ENCODE measurements at places on chromosomes 16 and 17. TPM values are rescaled to one million over a fixed set of nuclear protein-coding genes. Genes with fewer than 3 reads are reported as not detected.

Gene LGALS9B
- total RNA-seq = not detected

Gene TBC1D3L
- 16.5 TPM for total RNA-seq

Gene PERCC1
- total RNA-seq = not detected

Gene TBC1D3C
- total RNA-seq = not detected

Gene PIRT
- total RNA-seq = not detected

Gene CLEC3A
- not detected for total RNA-seq

Gene SARM1
- total RNA-seq = 12.8 TPM

Gene ZFPM1
- 8.0 TPM for total RNA-seq

- peaks cover 8% of the 10 kb centered on the region for H3K27me3 ChIP-seq
- no peak for DNase-seq
- no peak overlapping the region for H3K27ac ChIP-seq
These were observed 405 bp upstream of the ACE start for GRCh38 chr17:63476459-63476853.

- H3K4me1 ChIP-seq = peaks cover 33% of the 10 kb centered on the region
- DNase-seq = peak; percentile 14
- peaks cover 3% of the 10 kb centered on the region for H3K27me3 ChIP-seq
These were observed 6.8 kb downstream of the ZG16B start for GRCh38 chr16:2836646-2837508.

- H3K27me3 ChIP-seq = peaks cover 7% of the 10 kb centered on the region
- H3K4me1 ChIP-seq = no peaks in the 10 kb centered on the region
- H3K27ac ChIP-seq = no peak overlapping the region
- no peak overlapping the region for H3K4me3 ChIP-seq
These were observed 42.9 kb upstream of the IRF8 start for GRCh38 chr16:85856079-85856478.

DNA sequence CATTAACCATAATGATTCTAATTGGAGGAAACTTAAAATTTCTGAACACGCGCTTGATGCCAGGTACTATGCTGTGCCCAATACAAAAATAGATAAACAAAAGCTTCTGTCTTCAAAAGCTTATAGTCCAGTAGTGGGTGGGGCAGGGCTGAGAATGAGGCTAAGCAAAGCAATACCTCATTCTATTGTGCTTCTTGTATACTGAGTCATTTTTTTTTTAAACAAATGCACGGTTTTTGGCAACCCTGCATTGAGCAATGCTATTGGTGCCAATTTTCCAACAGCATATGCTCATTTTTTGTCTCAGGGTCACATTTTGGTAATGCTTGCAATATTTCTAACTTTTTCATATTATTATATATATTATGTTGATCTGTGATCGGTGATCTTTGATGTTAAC is 34.7 kb upstream of the HNF1B start:
- H3K4me3 ChIP-seq = no peak overlapping the region
- H3K4me1 ChIP-seq = peaks cover 7% of the 10 kb centered on the region
- peak; percentile 77 for DNase-seq
- H3K27me3 ChIP-seq = no peaks in the 10 kb centered on the region
- H3K36me3 ChIP-seq = no peaks in the 10 kb centered on the region

DNA sequence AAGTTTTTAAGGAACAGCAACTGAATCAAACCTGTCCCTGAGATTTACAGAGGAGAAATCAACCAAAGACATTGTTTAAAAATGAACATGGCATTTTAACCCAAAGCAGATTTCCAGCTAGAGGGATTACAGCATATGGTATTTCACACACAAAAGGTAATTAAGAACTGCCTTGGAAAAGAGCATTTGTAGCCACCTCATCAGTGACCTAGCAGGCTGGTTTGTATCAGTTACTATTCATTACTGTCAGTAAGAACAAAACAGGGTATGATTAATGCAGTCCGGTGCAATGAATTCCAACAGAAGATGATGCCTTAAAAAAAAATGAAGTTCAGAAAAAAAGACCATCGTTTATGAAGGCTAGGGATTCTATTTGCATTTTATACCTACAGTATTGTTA is 219.9 kb downstream of the CHD9NB start:
- H3K27me3 ChIP-seq = no peaks in the 10 kb centered on the region
- no peak overlapping the region for H3K4me3 ChIP-seq
- H3K27ac ChIP-seq = no peak overlapping the region
- no peaks in the 10 kb centered on the region for H3K4me1 ChIP-seq
- H3K36me3 ChIP-seq = no peaks in the 10 kb centered on the region
- no peak for DNase-seq

DNA sequence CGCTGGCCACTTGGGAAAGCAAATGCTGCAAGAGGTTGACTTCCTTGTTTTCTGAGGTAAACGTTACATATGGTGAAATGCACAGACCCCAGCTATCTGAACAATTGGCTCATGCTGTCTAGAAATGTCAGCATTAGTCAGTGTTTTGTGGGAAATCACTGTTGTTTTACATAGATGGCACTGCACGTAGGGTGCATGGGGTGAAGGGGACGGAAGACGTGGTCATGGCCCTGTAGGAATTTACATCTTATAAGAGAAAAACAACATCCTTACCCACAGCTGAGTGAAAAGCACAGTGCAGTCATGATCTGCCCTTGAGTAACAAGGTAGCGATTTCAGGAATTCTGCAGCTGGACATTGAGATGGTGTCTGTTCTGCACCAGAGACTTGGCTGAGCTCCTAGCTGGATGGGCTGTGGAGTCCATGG is 15.2 kb downstream of the RPTOR start:
- H3K4me1 ChIP-seq = peaks cover 28% of the 10 kb centered on the region
- peak overlapping the region; percentile 90 for H3K27ac ChIP-seq
- H3K4me3 ChIP-seq = no peak overlapping the region

GRCh38 chr17:48261297-48261880 is 153.8 kb downstream of the SNX11 start:
- no peak overlapping the region for H3K27ac ChIP-seq
- no peak for DNase-seq
- no peaks in the 10 kb centered on the region for H3K36me3 ChIP-seq
- no peak overlapping the region for H3K4me3 ChIP-seq
- no peaks in the 10 kb centered on the region for H3K4me1 ChIP-seq
- H3K27me3 ChIP-seq = peaks cover 6% of the 10 kb centered on the region

- H3K36me3 ChIP-seq = no peaks in the 10 kb centered on the region
- H3K4me3 ChIP-seq = no peak overlapping the region
- H3K27me3 ChIP-seq = peaks cover 29% of the 10 kb centered on the region
- H3K27ac ChIP-seq = no peak overlapping the region
- no peak for DNase-seq
- H3K4me1 ChIP-seq = peaks cover 11% of the 10 kb centered on the region
These were observed 15.2 kb downstream of the CHMP6 start for GRCh38 chr17:81006891-81007290.

DNA sequence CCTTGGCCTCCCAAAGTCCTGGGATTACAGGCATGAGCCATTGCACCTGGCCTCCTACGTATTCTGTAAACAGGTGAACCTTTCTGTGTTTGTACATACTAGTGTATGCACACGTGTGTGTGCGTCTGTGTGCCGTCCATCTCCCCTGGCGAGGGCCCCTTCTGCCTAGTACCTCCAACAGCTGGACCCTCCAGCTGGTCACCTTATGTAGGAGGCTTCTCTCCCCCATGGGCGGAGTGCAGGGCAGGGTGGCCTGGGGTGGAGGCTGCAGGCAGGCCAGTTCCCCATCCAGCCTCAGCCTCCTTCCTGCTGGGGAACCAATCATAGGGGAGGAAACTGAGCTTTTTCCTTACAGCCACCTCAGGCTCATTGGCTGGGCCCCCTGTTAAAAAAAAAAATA is 24.4 kb upstream of the DOC2B start:
- no peak for DNase-seq
- peaks cover 11% of the 10 kb centered on the region for H3K27me3 ChIP-seq
- H3K36me3 ChIP-seq = no peaks in the 10 kb centered on the region
- H3K27ac ChIP-seq = no peak overlapping the region

GRCh38 chr16:21284414-21284813 is 6.3 kb upstream of the CRYM start:
- H3K36me3 ChIP-seq = no peaks in the 10 kb centered on the region
- H3K27ac ChIP-seq = no peak overlapping the region
- no peak overlapping the region for H3K4me3 ChIP-seq
- H3K4me1 ChIP-seq = peaks cover 2% of the 10 kb centered on the region

- DNase-seq = peak; percentile 35
- H3K4me1 ChIP-seq = peaks cover 82% of the 10 kb centered on the region
- H3K27ac ChIP-seq = peak overlapping the region; percentile 94
- H3K36me3 ChIP-seq = no peaks in the 10 kb centered on the region
- no peaks in the 10 kb centered on the region for H3K27me3 ChIP-seq
These were observed 309.4 kb downstream of the SEC14L1 start for GRCh38 chr17:77449908-77450741.

DNA sequence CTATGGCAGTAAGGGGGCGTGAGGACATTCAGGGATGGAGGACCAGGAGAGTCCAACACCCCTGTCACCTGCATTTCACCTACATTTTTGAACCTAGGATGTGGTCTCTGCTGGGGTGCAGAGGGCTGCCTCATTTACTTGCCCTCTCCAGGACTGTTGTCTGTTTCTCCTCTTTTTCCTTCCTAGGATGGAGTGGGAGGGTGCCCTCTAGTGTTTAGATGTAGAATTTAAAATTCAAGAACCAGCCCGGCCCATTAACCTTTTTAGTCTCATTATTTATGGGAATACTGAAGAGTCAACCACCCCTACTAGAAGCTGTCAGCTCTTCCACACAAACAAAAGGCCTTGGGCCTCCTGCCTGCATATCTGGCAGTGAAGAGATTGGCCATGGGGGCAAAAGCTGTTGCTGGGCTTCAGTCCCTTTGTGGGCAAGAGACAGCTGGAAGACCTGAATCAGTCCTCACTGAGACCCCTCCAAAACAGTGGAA is 2.5 kb upstream of the STARD3 start:
- peaks cover 13% of the 10 kb centered on the region for H3K4me1 ChIP-seq
- no peaks in the 10 kb centered on the region for H3K36me3 ChIP-seq
- no peak overlapping the region for H3K27ac ChIP-seq

- no peak overlapping the region for H3K27ac ChIP-seq
- no peak for DNase-seq
- no peak overlapping the region for H3K4me3 ChIP-seq
- no peaks in the 10 kb centered on the region for H3K27me3 ChIP-seq
- peaks cover 16% of the 10 kb centered on the region for H3K36me3 ChIP-seq
These were observed 3.0 kb downstream of the MSI2 start for GRCh38 chr17:57259306-57259705.

DNA sequence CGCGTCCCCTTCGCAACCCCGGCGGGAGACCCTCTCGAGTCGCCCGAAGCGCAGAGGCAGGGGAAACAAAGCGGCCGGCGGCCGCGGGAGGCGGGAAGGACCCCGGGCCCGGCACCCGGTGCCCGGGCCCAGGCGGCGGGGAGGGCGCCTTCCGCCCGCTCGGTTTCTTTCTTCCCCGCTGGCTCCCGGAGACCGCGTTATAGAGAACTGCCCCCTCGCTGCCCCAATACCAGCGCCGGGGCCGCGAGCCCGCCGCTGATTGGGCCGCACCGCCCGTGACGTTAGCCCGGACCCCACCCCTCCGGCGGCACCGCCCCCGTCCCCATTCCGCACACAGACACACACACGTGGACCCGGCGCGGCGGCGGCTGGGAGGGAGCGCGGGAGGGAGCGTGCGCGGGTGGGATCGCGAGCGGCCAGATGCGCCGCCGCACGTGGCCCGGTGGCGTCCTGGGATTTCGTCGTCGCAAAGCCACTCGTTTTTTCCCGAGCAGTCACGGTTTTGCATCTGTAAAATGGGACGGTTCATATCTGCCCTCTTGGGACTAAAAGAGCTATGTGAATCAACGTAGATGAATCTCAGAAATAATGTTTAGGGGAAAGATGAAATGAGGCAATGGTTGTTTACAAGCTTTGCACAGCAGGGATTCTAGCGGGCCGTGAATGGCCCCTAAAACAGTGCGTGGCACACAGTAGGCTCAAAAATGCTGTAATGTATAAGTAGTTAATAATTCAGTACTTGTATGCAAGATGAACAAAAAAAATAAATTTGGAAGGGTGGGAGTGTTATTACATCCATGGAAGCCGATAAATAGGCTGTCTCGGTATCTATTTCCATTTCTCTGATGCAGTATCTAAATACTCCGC is at the start of gene EPOP:
EPOP (minus strand) TSS at position 209 of the 867 bp plus-strand sequence. CDS start 462 bp downstream, outside the sequence.
- DNase-seq = peak; percentile 61
- H3K4me1 ChIP-seq = peaks cover 9% of the 10 kb centered on the region
- H3K4me3 ChIP-seq = peak within 1 kb of the TSS; percentile 51
- no peak within 1 kb of the TSS for H3K27ac ChIP-seq
- H3K27me3 ChIP-seq = peaks cover 54% of the 10 kb centered on the region
- H3K36me3 ChIP-seq = no peaks in the 10 kb centered on the region

DNA sequence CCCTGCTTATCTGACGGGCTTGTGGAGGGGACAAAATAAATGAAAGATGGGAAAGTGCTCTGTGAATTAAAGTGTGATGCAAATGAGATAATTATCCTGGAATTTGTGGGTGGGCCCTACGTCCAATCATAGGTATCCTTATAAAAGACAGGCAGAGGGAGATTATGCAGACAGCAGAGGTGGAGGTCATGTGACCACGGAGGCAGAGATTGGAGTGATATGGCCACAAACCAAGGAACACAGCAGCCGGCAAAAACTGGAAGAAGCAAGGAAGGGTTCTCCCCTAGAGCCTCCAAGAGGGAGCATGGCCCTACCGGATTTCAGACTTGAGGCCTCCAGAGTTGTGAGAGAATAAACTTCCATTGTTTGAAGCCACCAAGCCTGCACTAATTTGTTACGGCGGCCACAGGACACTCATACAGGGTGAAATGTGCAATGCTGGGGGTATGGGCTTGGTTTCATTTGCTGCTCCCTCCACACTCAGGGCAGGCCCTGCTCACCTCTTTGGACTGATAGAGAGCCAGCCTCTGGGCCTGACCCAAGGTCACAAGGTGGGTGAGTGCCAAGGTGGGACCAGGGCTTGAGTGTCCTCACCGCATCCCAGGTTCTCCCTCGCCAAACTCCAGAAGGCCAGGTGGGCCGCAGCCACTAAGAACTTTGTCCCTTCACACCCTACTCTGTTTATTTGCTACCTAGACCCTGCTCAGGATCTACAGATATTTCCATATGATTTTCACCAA is 149.6 kb upstream of the TNRC6C start:
- no peak overlapping the region for H3K27ac ChIP-seq
- H3K36me3 ChIP-seq = no peaks in the 10 kb centered on the region
- DNase-seq = peak; percentile 18
- no peak overlapping the region for H3K4me3 ChIP-seq
- peaks cover 19% of the 10 kb centered on the region for H3K4me1 ChIP-seq

GRCh38 chr16:51374790-51375189 is 223.7 kb upstream of the SALL1 start:
- no peaks in the 10 kb centered on the region for H3K27me3 ChIP-seq
- H3K4me3 ChIP-seq = no peak overlapping the region
- H3K27ac ChIP-seq = no peak overlapping the region
- no peak for DNase-seq
- peaks cover 6% of the 10 kb centered on the region for H3K4me1 ChIP-seq

GRCh38 chr17:36786867-36787266 is 150.4 kb upstream of the LHX1 start:
- no peaks in the 10 kb centered on the region for H3K4me1 ChIP-seq
- DNase-seq = no peak
- peaks cover 9% of the 10 kb centered on the region for H3K27me3 ChIP-seq
- H3K36me3 ChIP-seq = no peaks in the 10 kb centered on the region

GRCh38 chr17:43974382-43975266 is 20.9 kb upstream of the PYY start:
- no peaks in the 10 kb centered on the region for H3K4me1 ChIP-seq
- DNase-seq = no peak
- H3K4me3 ChIP-seq = no peak overlapping the region
- H3K27me3 ChIP-seq = peaks cover 33% of the 10 kb centered on the region
- no peak overlapping the region for H3K27ac ChIP-seq

- no peaks in the 10 kb centered on the region for H3K36me3 ChIP-seq
- no peaks in the 10 kb centered on the region for H3K4me1 ChIP-seq
- H3K27me3 ChIP-seq = no peaks in the 10 kb centered on the region
- DNase-seq = no peak
- no peak overlapping the region for H3K27ac ChIP-seq
These were observed 287.9 kb downstream of the CPPED1 start for GRCh38 chr16:12515746-12516145.
